ENCODE measurements at places on chromosomes 6 and 20. TPM values are rescaled to one million over a fixed set of nuclear protein-coding genes. Genes with fewer than 3 reads are reported as not detected.

VGLL2 gene
- total RNA-seq = not detected

SNAP91 gene
- not detected for total RNA-seq

MAP1LC3A gene
- 2.5 TPM for total RNA-seq

TUBB2B gene
- total RNA-seq = not detected

RIMS4 gene
- not detected for total RNA-seq

DNA sequence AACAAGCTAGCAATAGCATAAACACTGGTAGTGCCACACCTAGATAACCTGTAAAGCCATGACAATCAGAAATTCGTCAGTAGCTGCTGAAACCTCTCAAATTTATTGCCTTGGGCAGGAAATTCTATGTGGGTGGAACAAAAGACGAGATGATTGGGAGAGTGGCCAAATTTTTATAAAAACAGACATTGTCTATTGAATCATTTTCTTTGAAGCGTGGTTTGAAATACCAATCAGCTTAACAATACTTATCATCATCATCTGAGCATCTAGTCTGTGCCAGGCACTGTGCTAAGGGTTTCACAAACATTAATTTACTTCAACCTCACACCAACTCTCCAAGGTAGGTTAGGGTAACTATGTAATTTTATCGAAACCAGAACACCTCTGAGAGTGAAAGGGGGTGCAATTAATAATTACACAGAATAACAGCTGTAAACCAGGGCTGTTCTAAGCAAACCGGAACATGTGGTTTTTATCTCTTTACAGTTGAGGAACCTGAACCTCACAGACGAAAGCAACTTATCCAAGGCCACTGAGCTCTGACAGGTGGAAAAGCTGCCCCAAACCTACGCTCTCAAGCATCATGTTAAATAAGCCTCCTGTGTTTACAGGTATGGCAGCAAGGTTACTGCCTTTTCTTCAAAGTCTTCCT lies 43.4 kb downstream of the NHSL1 start:
- H3K4me3 ChIP-seq = peak overlapping the region; percentile 24
- no peaks in the 10 kb centered on the region for H3K27me3 ChIP-seq
- H3K27ac ChIP-seq = peak overlapping the region; percentile 31
- H3K4me1 ChIP-seq = peaks cover 23% of the 10 kb centered on the region
- DNase-seq = peak; percentile 15

- no peaks in the 10 kb centered on the region for H3K27me3 ChIP-seq
- H3K4me3 ChIP-seq = no peak overlapping the region
- DNase-seq = no peak
Measured at GRCh38 chr6:115839583-115840181, 221.0 kb downstream of the FRK start.

GRCh38 chr6:15915508-15916178 lies 213.2 kb upstream of the MYLIP start:
- H3K36me3 ChIP-seq = no peaks in the 10 kb centered on the region
- no peak overlapping the region for H3K27ac ChIP-seq
- peaks cover 35% of the 10 kb centered on the region for H3K4me1 ChIP-seq
- DNase-seq = no peak

DNA sequence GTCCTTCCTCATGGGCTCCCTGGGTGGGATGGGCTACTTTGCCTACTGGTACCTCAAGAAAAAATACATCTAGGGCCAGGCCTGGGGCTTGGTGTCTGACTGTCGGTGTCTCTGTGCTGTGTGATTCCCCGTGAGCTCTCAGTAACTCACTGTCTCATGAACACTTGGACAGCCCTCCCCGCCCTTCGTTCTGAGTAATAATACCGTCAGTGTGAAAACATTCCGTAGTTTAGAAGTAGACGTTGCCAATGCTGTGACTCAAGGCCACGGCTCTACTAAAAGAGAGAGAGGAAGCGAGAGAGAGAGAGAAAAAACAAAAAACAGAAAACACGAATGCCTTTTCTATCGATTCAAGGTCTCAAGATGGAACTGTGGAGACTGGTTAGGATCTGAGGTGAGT lies 31.8 kb downstream of the FITM2 start:
- DNase-seq = no peak
- no peaks in the 10 kb centered on the region for H3K36me3 ChIP-seq
- no peaks in the 10 kb centered on the region for H3K27me3 ChIP-seq
- H3K4me3 ChIP-seq = no peak overlapping the region

DNA sequence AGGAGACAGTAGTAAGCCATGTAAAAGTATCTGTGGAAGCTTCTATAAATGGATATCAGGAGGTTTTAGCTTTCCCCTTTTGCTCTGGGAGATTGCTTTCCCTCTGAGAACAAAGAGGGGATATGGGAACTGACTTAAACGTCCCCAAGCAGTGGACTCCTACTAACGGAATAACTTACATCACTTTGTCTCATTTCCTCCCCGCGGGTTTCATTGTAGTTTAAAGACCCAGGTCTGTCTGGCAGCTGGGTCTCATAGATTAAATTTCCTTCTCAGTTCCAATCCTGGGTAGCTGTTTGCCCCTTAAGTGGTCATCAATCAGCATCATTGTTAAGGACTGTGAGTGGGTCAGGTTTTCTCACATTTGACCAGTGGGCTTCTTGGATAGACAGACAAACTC lies 68.7 kb downstream of the PLAGL1 start:
- no peaks in the 10 kb centered on the region for H3K36me3 ChIP-seq
- no peak overlapping the region for H3K4me3 ChIP-seq
- DNase-seq = no peak

GRCh38 chr6:157481189-157481864 lies 100.3 kb downstream of the ZDHHC14 start:
- H3K27me3 ChIP-seq = peaks cover under 1% of the 10 kb centered on the region
- H3K36me3 ChIP-seq = no peaks in the 10 kb centered on the region
- no peak overlapping the region for H3K27ac ChIP-seq
- H3K4me1 ChIP-seq = peaks cover 4% of the 10 kb centered on the region

DNA sequence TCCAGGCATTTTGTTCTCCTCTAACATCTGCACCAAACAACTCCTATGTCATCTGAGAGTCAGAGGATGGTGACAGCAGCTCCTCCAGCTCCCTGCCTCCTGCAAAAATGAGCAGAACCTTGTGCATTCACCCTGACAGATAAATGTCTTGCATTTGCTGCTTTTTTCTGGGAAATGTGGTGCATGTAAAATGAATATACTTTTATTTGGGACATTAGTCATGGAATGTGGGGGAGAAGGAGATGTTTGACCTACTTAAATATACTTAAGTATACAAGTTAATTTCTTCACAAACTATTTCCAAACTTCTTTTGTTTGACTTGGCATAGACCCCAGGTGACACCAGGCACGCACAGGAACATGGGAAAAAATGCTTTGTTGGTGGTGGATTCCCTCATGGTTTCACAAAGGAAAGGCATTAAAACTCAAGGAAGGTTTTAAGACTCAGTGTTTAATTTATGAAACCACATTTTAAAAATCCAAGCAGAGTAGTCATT lies 181.8 kb upstream of the MCHR2 start:
- peaks cover 6% of the 10 kb centered on the region for H3K27me3 ChIP-seq
- H3K27ac ChIP-seq = no peak overlapping the region
- no peak overlapping the region for H3K4me3 ChIP-seq
- no peaks in the 10 kb centered on the region for H3K36me3 ChIP-seq

DNA sequence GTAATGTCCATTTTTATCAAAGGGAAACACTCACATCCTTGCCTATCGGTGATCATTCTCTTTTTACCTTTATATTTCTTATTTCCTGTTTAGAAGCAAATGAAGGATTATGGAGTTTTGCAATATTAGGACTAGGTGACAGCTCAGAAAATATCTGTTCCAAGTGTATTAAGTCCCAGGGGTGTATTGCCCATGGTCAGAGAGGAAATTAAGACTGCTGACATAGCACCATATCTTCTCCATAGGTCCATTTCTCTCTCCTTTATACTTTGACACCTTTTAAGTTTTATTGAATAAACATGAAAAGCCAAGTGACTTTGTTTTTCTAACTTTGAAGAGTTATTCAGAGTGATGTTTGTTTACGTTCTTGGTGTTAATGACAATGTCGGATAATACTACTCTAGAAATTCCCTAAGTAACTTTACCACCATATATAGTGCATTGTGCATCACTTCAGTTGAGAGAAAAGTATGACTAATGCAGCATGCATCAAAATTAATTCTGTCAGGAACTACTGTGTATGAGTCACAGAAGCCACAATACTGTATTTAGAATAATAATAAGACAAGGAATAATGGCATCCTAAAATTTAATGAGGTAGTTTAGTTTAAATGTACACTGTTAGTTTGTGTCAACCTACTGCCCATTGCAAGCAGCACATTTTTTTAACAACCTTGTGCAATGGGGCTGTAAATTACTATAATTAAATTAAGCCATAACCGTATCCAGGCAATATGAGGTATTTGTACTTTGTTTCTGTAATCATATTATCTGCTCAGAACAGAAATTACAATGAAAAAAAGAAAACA lies 474.4 kb upstream of the RNF217 start:
- DNase-seq = no peak
- H3K4me1 ChIP-seq = no peaks in the 10 kb centered on the region
- no peaks in the 10 kb centered on the region for H3K27me3 ChIP-seq
- no peaks in the 10 kb centered on the region for H3K36me3 ChIP-seq
- H3K27ac ChIP-seq = no peak overlapping the region
- no peak overlapping the region for H3K4me3 ChIP-seq

DNA sequence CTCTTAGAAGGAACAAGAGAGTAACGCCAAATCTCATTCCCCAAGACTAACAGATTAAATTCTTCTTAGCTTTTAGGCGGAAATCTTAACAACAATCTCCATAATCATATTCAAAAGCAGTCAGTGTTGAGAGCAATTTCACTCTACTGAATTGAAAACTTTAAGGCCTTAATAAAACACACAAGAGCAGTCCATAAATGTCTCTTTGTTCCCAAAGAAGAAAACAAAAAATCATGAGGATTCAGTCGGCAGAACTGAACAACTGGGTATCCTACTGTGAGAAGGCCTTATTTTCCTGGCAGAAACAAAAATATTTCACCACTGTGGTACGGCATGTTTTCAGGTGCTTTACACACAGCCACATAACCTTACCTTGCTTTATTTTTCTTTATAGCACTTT lies 14.4 kb downstream of the ABHD12 start:
- no peaks in the 10 kb centered on the region for H3K27me3 ChIP-seq
- DNase-seq = no peak
- H3K36me3 ChIP-seq = peaks cover 9% of the 10 kb centered on the region
- H3K4me1 ChIP-seq = peaks cover 20% of the 10 kb centered on the region
- H3K4me3 ChIP-seq = no peak overlapping the region
- H3K27ac ChIP-seq = no peak overlapping the region

DNA sequence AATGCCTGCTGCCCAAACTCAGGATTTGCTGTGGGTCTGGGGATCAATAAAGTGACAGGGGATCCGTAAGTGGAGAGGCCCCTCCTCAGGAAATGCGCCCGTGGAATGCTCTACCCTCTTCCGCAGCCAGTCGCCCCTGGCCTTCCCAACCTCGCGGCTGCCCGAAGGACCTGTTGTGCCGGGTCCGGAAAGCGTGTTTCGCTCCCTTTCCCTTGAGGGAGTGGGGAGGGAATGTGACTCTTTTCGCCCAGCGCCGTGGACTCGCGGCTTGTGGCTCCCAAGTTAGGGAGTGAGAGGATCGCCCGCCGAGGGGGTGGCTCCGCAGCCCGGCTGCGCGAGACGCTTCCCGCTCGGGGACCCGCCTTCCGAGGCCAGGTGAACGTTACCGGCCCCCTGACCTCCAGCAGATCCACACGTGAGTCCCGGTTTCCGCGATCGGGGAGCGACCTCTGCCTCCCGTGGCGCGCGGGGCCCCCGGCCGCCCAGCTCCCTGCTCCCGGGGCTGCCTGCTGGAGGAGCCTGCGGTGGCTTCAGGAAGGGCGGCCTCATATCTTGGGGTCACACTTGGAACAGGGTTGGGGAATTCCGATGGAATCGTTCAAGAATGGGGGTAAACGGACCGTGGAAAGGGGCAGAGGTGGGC lies 666 bp downstream of the TPD52L1 start:
- peak; percentile 13 for DNase-seq
- H3K36me3 ChIP-seq = no peaks in the 10 kb centered on the region
- peaks cover 5% of the 10 kb centered on the region for H3K4me1 ChIP-seq

- no peaks in the 10 kb centered on the region for H3K36me3 ChIP-seq
- H3K4me1 ChIP-seq = peaks cover 21% of the 10 kb centered on the region
- no peak for DNase-seq
Measured at GRCh38 chr6:25862199-25862598, 11.8 kb downstream of the SLC17A3 start.

GRCh38 chr6:137645850-137646249 lies 151.7 kb upstream of the OLIG3 start:
- no peak overlapping the region for H3K4me3 ChIP-seq
- no peak overlapping the region for H3K27ac ChIP-seq
- H3K36me3 ChIP-seq = no peaks in the 10 kb centered on the region
- H3K4me1 ChIP-seq = peaks cover 4% of the 10 kb centered on the region
- peaks cover 24% of the 10 kb centered on the region for H3K27me3 ChIP-seq

GRCh38 chr6:33589731-33590530 lies 9.9 kb upstream of the BAK1 start:
- H3K4me3 ChIP-seq = no peak overlapping the region
- DNase-seq = peak; percentile 71
- no peaks in the 10 kb centered on the region for H3K27me3 ChIP-seq
- H3K36me3 ChIP-seq = no peaks in the 10 kb centered on the region
- H3K4me1 ChIP-seq = peaks cover 36% of the 10 kb centered on the region

DNA sequence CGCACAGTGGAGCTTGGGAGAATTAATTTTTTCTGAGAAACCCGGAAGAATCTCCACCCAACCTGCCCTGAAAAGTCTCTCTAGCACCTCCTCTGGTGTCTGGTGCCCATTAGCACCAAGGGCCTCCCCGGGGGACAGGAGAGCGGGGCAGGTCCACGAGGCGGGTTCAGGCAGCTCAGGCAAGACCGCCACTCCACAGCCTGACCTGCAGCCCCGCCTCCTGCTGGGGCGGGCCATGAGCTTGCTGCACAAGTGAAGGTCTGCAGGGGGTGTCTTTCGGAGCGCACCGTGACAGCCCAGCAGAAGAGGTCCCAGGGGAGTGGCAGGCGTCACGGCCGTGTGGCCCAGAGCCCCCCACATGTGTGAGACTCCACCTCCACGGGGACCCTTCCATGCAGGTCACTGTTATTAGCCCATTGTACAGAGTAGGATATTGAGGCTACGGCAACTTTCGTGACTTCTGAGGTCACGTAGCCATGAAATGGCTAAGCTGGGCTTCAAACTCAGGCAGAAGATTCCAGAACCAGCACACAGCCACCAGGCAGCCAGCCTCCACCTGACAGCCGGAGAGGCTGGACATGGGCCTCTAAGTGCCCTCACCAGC lies 63.9 kb upstream of the SLCO4A1 start:
- H3K4me3 ChIP-seq = no peak overlapping the region
- H3K36me3 ChIP-seq = no peaks in the 10 kb centered on the region
- peaks cover 38% of the 10 kb centered on the region for H3K27me3 ChIP-seq
- DNase-seq = no peak

- DNase-seq = peak; percentile 84
- H3K27me3 ChIP-seq = peaks cover 24% of the 10 kb centered on the region
- H3K4me3 ChIP-seq = no peak overlapping the region
- H3K36me3 ChIP-seq = no peaks in the 10 kb centered on the region
- peak overlapping the region; percentile 0 for H3K27ac ChIP-seq
Measured at GRCh38 chr20:43949741-43950618, 35.3 kb downstream of the TOX2 start.

DNA sequence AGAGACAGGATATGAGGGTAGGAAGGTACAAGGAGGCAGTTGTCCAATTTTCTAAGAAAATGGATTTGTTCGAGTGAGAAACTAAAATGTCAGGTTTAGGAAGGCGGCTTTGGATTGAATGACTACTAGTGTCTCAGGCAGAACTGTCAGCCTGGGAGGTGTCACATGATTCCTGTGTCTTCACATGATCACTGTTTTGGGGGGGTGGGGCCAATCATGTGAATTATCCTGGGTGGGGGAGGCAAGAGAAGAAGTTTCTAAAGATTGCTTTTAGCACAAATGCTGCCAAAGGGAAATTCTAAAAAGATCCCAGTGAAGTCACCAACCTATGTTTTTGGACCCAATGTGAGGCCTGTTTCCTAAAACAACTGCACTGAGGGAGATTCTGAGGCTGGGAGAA lies 2.3 kb downstream of the SIRPA start:
- H3K36me3 ChIP-seq = no peaks in the 10 kb centered on the region
- H3K4me3 ChIP-seq = no peak overlapping the region
- peaks cover 43% of the 10 kb centered on the region for H3K27me3 ChIP-seq
- no peak for DNase-seq
- no peaks in the 10 kb centered on the region for H3K4me1 ChIP-seq
